ENCODE measurements at places on chromosomes 11 and 22.

- DNase-seq = no peak
Observed at GRCh38 chr22:49325531-49326395, 501.9 kb downstream of the BRD1 start.

DNA sequence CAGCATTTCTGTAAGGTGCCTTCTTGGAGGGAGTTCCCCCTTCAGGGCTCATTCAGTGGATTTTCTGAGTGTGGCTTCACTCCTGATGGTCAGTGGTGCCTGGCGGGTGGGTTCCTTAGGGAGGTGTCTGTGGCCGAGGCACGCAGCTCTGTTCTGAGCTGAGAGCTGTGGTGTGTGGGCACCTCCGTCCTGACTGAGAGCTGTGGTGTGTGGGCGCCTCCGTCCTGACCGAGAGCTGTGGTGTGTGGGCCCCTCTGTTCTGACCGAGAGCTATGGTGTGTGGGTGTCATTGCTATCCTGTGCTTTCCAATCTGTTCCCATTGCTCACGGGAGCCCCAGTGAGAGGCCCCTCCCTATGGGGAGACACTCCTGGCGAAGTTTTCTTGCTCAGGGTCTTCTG is 39.8 kb downstream of the MUC6 start:
- no peak for DNase-seq

DNA sequence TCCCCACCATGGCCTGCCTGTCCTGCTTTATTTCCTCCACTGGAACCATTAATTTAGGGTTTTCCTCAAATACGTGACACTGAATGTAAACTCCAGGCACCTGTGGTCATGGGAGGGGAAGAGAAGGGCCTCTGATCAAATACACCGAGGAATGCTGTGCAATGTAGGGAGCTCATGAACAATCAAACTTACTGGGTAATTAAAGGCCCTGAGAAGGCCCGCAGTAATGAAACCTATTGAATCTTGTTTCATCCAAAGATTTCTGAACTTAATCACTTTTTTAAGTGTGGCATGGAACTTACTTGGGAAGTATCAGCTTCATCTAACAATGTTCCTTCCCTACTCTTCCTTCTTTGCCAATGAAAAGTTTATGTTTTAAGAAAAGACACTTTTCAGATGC is 299.8 kb downstream of the MIAT start:
- no peak for DNase-seq

- peak; percentile 35 for DNase-seq
Observed at GRCh38 chr22:21791635-21792625, 56.3 kb upstream of the YPEL1 start.

DNA sequence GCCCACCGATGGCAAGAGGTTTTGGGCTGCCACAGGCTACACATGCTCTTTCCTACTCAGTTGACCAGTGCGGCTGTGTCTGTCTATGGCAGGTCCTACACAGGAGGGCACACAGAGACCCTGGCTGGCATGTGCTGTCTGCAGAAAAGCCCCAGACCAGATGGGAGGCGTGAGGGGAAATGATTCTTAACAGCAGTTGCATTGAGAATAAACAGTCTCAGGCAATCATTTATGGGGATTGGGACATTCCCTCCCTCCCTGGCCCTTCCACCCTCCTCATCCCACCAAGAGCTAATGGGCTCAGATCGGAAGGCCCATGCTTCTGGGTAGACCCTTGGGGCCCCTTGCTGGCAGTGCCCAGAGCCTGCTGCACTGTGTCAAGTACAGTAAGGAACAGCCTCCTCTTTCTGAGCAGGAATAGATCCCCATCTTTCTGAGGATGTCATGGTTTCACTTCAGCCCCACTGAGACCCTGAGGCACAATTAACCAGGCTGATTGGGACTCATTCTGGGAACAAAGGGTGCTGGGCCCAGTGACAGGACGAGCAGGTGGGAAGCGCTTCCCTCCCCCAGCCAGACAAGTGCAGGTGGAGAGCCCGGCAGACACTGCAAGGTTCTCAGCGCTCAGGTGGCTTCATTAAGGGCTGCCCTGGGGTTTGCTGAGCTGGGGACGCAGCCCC is 28.3 kb downstream of the TSPAN18 start:
- DNase-seq = no peak

- no peak for DNase-seq
Observed at GRCh38 chr22:41479671-41480396, 10.9 kb downstream of the ACO2 start.

- no peak for DNase-seq
Observed at GRCh38 chr11:69409812-69410645, 71.4 kb upstream of the LINC01488 start.

- no peak for DNase-seq
Observed at GRCh38 chr11:12433571-12434324, 56.4 kb downstream of the PARVA start.

GRCh38 chr11:3782963-3783362 is 14.4 kb downstream of the NUP98 start:
- DNase-seq = no peak

DNA sequence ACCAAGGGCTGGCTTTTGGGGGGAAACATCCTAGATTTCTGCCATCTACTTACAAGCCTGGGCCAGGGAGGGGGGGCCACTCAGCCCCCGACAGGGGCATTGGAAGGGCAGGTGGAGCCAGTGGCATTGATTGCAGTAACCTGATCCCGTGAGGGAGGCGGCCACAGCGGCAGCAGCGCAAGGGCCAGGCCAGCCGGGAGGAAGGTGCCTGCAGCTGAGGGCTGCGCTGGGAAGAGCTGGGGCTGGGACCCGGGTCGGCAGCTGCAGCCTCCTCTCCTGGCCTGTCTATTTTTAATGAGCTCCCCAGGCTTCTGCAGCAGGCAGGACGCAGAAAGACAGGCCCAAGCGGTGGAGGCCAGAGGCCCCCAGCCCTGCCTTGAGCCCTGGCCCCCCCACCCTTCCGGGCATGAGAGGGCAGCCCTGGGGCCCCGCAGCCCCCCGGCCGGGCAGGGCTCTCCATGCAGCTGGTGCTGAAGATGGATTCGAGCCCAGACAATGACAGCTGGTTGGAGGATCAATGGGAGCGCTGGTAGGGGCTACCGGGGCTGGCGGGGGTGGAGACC is 10.6 kb downstream of the FREY1 start:
- DNase-seq = no peak

DNA sequence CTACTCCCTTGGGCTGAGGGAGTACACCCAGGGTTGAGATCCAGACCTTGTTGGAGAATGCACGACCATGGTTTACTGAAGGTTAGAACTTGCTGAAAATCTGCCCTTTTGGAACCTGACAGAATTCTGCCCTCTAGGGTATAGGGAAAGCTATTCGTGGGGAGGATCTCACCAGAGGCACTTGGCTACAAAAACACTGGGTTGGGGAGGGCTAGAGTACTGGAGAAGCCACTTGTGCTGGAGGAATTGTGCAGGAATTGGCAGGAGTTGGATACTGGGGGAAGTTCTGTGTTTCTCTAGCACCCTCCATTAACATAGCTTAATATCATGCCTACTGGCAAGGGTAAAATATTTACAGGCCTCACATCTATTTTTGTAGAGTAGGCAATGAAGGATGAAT is 55.8 kb downstream of the PPME1 start:
- no peak for DNase-seq

DNA sequence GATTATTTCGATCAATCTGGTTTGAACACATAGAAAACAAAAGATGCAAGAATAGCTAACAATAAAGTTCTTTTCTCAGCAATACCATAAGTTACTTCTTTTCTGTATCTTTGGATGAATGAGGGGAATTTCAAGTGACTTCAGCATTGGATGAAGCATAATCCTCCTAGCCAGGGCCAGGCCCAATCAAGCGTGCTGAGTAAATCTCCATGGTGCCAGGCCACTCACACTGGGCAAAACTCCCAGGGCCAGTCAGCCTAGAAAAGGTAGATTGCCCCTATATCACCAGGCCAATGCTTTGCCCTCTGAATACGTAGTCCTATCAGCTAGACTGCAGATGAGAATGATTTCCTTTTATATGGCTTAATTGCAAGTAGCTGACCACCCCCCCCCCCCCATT is 6.0 kb downstream of the CNTF start:
- DNase-seq = no peak

DNA sequence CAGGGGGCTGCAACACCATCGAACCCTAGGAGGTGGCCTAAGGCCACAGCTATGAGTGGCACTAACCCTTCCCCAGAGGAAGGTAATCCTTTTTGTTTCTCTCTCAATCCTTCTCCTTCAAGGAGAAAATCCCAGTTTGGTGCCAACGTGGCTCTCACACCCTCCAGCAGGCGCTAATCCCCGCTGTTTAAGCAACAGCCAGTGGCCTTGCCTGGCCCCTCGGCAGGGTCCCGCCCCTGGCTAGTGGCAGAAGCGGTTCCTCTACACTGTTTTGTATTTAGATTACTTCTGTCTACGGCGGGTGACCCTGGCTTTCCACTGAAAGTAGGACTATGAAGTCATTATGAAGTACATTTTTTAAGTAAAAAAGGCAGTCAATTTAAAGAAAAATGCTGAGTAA is 15.5 kb downstream of the GNAZ start:
- DNase-seq = no peak

DNA sequence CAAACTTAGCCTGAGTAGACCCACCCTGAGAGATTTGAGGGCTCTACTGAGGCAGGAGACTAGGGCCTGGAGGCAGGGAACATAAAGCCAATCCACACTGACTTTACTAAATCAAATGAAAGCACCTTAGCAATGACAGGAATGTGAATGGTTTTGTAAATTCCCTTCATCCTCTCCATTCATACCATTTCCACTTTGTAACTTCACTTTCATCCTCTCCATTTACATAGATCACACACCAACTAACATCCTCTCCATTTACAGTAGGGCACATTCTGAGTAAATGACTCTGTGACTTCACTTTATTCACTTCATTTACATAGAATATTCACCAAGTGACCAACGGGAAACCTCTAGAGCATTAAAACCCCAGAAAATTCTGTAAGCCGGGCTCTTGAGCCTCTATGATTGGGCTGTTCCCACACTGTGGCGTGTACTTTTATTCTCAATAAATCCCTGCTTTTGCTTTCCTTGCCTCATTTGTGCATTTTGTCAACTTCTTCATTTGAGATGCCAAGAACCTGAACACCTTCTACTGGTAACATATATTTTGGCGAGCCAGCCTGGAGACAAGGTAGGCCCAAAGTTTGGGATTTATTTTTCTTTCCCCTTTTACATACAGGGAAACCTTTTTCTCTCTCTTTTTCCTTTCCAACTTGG is 82.9 kb downstream of the PIWIL4 start:
- DNase-seq = no peak

GRCh38 chr11:66848671-66849500 is 5.6 kb downstream of the RCE1 start:
- DNase-seq = no peak

DNA sequence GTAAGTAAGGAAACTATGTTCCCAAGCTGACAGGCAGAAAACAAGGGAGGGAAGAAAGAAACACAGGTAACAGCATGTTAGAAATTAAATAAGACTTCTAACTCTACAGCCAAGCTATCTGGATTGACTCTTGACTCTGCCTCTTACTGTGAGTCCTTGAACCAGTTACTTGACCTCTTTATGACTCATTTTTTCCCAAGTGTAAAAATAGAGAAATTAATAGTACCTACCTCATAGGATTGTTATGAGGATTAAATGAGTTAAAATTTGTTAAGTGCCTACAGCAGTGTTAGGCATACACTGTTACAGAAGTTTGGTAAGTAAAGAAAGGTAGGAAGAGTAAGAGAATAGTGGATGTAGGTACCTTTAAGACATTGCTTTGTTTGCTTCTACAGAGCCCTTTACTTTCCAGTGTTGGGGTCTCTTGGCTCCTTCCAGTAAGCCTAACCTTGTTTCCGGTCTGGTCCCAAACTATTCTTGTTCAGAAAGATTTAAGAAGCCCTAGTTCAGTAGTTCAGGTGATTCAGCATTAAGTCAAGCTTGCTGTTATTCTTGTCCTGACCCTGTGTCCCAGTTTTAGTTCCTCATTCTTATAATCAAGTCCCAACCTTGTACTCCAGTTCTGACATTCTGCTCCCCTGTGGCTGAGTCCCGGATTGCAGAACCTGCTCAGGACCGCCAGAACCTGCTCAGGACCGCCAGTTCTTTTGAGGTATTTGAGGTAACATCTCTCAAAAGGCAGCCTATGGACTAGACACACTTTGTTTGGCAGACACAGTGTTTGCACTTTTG is 963.4 kb upstream of the CCDC90B start:
- no peak for DNase-seq

GRCh38 chr11:8803973-8804372 is 107.0 kb upstream of the AKIP1 start:
- no peak for DNase-seq

GRCh38 chr11:1781593-1781975 is 17.9 kb upstream of the CTSD start:
- no peak for DNase-seq

DNA sequence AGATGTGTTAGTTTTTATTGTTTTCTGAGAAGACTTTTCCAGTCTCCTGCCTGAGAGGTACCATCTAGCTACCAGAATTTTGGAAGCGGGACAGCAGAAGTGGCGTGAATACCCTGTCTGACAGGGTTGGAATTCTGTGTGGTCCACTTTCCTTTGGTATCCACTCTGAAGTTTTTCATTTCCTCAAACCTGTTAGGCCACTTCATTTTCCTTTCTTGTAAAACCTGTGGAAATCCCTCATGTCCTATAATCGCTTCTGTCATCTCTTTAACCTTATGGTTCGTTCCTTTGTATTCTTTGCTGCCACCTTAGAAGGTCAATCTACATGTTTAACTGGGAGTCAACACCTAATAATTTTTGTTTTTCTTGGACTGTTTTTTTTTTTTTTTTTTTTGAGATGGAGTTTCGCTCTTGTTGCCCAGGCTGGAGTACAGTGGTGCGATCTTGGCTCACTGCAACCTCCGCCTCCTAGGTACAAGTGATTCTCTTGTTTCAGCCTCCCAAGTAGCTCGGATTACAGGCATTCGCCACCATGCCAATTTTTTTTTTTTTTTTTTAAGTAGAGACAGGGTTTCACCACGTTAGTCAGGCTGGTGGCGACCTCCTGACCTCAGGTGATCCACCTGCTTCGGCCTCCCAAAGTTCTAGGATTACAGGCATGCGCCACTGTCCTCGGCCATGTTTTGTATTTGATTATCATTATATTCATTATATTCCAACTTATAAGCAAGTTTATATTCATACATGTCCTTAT is 7.1 kb downstream of the SFI1 start:
- no peak for DNase-seq

DNA sequence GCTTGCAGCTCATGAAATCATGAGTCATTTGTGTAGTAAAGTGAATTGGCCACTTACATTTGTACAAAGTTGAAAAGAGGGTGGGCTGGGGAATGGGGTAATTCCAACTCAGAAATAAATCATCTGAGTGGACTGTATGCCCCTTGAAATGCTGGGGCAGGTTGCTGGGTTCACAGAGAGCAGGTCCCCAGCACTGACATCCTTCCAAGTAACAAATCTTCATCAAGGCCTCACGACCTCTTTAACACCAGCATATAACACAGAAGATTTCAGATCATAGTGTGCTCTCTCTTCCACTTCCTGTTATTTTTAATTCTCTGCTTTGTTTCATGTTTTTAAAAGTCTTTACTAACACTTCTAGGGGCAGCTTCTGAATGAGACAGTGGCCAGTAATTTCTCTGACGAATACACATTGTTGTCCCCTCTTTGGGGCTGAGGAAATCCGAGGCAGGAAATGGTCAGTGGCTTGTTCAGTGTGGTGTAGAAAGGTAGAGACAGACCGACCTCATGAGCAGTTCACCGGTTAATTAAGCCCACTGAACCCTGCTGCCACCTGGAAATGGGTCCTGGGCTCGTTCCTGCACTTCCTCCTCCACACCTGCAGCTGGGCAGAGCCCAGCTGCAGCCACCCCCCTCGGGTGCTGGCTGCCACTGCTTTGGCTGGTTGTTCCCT is 127.7 kb downstream of the MAML2 start:
- no peak for DNase-seq
